Fibroblast of gingiva (primary cell): ENCODE measurements at places on chromosomes 5 and 9.

- no peak for DNase-seq
Measured at GRCh38 chr9:129549139-129549538, 71.8 kb downstream of the C9orf50 start.

DNA sequence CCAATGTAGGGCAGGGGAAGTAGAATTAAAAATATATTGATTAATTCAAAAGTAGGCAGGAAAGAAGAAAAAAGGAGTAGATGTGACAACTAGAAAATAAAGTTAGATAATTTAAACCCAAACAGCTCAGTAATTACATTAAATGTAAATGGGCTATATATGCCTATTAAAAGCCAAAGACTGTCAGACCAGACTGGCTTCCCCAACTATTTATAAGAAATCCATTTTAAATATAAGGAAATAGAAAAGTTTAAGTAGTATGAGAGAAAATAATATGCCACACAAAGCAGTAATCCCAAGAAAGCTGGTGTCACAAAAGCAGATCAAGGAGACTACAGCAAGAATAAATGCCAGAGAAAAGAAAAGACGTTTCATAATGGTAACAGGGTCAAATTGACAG, 28.9 kb upstream of the SARDH start:
- DNase-seq = no peak

GRCh38 chr5:3709068-3709716, 113.6 kb downstream of the IRX1 start:
- DNase-seq = no peak

DNA sequence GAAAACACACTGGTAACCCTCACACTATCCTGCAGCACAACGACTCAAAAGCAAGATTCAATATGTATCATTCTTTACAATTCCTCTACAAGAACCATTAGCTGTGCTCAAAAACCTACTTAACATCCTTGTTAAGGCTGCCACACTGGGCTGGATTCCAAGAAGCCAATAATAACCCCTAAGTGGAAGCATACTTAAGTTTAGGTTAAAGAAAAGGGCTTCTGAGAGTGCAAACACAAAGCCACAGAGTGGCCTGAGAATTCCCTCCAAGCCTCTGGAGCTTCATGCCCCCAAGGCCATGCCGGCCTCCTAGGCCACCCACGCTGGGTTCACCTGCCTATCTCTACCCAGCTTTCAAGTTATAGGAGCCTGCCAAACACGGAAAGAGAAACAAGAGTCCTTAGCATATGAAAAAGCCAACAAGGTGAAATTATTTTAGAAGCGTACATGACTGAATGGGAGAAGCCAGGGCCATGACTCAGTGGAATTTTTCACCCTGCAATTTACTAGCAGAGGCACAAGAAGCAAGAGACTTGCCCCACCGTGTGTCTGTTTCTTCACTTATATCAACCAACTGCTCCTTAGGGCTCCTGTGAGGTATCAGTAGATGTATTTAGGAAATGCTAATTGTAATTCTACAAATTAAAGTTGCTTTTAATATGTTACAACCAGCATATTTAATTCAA, 293.0 kb downstream of the SPOCK1 start:
- DNase-seq = peak; percentile 34
